IMR-90 (cell line): ENCODE measurements at places on chromosomes 13 and 19. TPM values are rescaled to one million over a fixed set of nuclear protein-coding genes. Genes with fewer than 3 reads are reported as not detected.

Gene MCEMP1
- not detected in 2 replicates for total RNA-seq

Gene MAP4K1
- total RNA-seq, result not detected in 2 replicates

Gene C19orf67
- not detected in 2 replicates for total RNA-seq

Gene TMEM272
- total RNA-seq, result not detected in 2 replicates

Gene ATP4A
- total RNA-seq, result not detected in 2 replicates

Gene SYT3
- total RNA-seq, result not detected in 2 replicates

Gene MUC16
- not detected in 2 replicates for total RNA-seq

Gene KIR3DL2
- not detected in 2 replicates for total RNA-seq

Gene RGS9BP
- total RNA-seq, result 0.18 and 0.28 TPM in 2 replicates

Gene HCN2
- 0.56 and 0.72 TPM in 2 replicates for total RNA-seq

GRCh38 chr19:12985049-12985776 lies 10.1 kb upstream of the NFIX start:
- peak; percentile 76 for DNase-seq

DNA sequence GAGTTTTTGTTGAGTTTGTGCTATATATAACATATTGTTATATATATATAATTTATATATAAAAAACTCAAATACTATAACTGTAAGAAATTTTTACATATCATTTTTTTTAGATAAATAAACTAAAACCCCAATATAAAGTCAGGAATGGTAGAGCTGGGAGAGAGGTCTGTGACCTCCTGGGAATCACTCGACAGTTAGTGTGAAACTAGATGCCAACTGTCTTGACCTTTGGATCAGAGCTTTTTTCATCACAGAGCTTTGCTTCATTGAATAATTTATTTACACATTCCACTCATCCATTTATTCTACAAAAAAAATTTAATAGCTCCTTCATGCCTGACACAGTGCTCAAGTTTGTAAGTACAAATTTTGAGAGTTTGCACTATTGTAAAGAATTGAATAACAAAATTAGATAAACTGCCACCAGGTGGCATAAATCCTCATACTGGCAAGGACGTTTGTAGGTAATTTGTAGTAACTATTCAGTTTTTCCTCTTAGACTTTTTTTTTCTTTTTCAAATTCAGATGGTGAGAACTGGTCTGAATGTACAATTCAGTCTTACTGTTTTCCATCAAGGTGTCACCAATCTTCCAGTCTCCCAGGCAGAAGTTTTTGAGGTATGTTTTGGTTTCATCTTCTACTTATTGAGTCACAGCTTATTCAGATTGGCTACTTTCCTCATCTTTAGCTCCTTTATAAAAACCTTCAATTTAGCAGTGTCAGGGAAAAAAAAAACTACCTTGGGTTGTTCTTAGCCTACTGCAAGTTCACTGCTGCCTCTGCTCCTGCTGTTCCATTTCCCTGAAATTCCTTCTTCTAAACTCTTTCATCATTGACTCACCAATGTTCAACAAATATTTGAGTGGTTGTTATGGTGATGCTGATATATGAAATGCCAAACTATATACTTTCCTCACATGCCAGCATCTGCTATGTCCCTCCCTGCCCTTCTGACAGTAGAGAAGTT lies 28.7 kb downstream of the LACC1 start:
- DNase-seq, result peak; percentile 91

DNA sequence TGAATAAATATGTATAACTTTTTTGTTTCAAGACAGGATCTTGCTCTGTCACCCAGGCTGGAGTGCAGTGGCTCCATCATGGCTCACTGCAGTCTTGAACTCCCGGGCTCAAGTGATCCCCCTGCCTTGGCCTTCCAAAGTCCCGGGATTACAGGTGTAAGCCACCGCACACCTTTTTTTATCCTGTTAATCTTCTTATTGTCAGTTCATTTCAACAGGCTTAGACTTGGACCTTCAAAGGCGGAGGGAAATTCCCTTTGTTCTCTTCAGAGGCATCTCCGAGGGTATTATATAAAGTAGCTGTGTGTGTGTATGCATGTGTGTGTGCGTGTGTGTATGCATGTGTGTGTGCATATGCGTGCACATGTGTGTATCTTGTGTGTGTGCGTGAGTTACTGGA lies 35.0 kb downstream of the SUGP2 start:
- DNase-seq, result no peak

GRCh38 chr13:40994581-40995230 lies 24.4 kb downstream of the ELF1 start:
- DNase-seq, result no peak

DNA sequence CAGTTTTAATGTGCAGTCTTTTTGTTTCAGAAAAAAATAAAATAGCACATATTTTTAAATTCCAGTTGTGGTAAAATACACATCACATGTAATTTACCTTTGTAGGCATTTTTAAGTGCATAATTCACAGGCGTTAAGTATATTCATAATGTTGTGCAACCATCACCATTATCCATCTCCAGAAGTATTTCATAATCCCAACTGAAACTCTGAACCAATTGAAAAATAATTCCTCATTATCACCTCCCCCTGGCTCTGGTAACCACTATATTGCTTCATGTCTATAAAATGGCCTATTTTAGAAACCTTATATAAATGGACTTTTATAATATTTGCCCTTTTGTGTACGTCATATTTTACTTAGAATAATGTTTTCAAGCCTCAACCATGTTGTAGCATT lies 756.5 kb upstream of the KLHL1 start:
- DNase-seq, result no peak

- no peak for DNase-seq
Measured at GRCh38 chr13:30103161-30103840, 204.1 kb downstream of the KATNAL1 start.

- DNase-seq, result peak; percentile 81
Measured at GRCh38 chr13:110592665-110593064, 22.7 kb upstream of the NAXD start.

DNA sequence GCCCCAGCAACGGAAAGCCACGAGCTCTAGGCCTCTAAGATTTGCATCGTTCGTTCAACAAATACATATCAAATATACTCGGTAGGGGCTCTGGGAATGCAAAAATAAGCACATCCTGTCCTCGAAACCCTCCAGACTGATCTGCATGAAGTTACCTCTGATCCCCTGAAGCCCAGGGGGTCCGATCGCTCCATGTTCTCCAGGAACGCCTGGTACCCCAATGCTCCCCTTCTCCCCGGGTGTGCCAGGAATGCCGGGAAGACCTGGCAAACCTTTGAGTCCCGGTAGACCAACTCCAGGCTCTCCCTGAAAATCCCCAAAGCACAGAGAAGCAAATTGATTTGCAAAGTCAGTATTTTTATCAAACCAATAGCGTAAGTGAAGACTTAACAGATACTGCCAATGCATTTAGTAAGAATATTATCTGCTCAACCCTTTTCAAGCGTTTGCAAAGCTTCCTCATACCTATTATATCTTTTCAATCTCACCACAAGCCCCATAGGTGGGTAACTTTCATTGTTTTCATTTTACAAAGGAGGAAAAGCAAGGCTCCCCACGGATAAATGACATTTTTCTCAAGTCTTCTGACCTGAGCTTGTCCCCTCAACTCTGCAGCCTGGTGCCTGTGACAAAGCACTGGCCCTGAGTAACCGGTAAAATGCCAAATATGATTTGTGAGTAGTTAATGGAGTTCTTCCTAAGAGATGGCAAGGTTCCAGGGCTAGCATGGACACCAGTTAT lies 127.7 kb downstream of the COL4A1 start:
- no peak for DNase-seq

DNA sequence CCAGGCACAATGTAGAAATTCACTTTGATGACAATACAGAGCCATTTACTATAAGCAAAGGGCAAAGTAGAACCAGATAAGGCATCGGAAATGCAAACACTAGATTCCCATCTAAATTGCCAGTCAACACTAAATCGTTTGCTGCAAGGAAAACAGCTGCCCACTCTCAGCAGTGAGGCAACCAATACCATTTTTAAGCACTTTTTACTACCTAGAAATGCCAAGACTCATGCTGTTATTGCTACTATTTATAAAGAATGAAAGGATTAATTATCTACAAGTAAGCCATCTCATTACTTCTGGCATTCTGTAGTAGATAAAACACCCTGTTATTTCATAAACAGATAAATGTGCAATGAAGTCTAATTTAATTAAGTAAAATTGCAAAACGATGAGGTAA lies 422.0 kb downstream of the FGF14 start:
- no peak for DNase-seq

GRCh38 chr13:21069561-21070004 lies 8.2 kb upstream of the LATS2 start:
- peak; percentile 99 for DNase-seq

DNA sequence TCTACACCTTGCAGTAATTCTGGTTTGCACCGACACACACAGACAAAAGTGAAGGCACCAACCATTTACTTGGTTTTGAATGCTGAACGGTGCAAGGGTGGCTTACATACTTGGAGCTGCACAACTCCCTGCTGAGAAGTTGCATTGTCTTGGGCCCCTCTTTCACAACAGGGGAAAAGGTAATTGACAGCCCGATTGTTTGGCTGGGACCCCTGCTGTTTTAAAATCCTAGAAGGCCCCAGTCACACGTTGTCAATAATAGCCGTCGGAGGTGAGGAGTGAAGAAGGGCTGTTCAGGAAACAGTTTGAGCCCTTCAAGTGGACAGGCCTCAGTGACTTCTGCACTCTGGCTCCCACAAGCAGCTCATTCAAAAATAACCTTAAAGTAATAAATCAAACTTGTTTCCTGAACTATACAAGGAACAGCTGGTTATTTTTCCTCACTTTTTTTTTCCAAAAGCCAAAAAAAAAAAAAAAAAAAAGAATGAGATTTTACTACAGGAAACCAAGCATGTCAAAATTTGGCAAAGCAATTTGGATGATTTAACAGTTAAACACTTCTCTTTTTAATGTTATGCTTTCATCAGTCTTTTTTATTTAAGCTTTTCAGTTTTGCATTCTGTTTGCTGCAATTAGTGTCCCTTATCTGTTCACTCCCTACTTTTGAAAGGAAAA lies 19.0 kb upstream of the SPRY2 start:
- DNase-seq, result no peak

- no peak for DNase-seq
Measured at GRCh38 chr19:43738780-43739211, 16.0 kb downstream of the SMG9 start.

GRCh38 chr19:43574424-43575155 lies 737 bp downstream of the XRCC1 start:
- peak; percentile 35 for DNase-seq

DNA sequence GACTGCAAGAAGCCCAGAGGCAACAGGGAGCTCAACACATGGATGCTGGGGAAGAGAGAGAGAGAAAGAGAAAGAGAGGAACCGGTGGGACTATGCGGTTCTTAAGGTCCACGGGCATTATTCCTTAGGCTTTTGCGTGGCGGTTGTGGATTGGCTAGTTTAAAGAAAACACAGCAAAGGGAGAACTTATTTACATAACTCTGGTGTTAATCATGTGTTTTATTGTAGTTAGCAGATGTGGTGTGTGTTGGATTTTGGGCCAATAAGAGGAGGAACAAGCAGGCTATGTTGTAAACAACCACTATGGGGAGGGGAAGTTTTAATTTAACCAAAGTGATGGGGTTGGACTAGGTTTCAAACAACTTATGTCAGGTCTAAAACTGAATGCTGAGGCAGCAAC lies 275.3 kb upstream of the KLF12 start:
- no peak for DNase-seq

- DNase-seq, result peak; percentile 68
Measured at GRCh38 chr13:44971656-44972595, 17.3 kb downstream of the NUFIP1 start.

GRCh38 chr13:99403458-99403971 lies 96.3 kb upstream of the GPR183 start:
- no peak for DNase-seq

GRCh38 chr19:29537181-29537580 lies 11.4 kb downstream of the VSTM2B start:
- DNase-seq, result no peak

- DNase-seq, result no peak
Measured at GRCh38 chr13:98507282-98507797, 69.6 kb downstream of the STK24 start.

DNA sequence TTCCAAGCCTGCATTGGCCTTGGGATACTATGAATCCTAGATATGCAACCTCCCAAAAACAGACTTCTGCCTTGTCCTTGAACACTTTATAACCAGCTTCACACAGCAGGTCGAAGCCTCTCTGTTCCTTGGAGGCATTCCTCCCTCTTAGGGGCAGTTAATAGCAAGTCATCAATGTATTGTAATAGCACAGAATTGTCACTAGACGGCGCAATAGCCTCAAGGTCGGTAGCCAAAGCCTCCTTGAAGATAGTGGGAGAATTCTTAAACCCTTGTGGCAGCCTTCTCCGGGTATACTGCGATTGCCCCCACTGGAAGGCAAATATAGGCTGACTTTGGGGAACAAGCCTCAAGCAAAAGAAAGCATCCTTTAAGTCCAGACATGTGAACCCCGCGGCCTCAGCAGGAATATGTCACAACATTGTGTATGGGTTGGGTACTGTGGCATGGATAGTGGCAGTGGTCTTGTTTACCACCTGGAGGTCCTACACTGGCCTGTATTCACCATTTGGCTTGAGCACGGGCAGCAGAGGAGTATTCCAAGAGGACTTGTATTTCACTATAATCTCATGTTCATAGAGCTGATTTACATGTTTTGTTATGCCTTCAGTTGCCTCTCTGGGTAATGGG lies 61.1 kb downstream of the ZNF431 start:
- peak; percentile 14 for DNase-seq

DNA sequence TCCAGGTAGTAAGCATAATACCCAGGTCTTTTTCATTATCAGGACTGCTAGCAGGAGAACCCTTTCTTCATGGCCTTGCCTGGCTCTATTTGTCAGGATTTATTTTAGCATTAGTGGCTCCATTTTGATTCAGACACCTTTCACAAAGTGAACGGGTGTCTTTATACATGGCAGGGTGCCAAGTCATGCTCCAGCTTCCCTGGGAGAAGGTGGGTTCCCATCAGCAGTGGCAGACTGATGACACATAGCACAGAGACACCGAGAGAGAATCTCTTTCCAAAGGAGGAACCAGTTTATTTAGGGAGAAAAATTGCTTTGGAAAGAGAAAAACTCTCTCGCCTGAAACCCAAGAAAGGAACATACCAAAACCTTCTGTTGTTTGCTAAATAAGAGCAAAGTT lies 135.3 kb upstream of the TMTC4 start:
- no peak for DNase-seq

- peak; percentile 67 for DNase-seq
Measured at GRCh38 chr13:44934724-44935123, 54.5 kb downstream of the NUFIP1 start.
